ENCODE measurements at places on chromosomes 2 and 18.

- DNase-seq = no peak
Observed at GRCh38 chr2:51158251-51158650, 126.3 kb upstream of the NRXN1 start.

GRCh38 chr2:231593666-231594065, 1.0 kb downstream of the TEX44 start:
- DNase-seq = no peak

DNA sequence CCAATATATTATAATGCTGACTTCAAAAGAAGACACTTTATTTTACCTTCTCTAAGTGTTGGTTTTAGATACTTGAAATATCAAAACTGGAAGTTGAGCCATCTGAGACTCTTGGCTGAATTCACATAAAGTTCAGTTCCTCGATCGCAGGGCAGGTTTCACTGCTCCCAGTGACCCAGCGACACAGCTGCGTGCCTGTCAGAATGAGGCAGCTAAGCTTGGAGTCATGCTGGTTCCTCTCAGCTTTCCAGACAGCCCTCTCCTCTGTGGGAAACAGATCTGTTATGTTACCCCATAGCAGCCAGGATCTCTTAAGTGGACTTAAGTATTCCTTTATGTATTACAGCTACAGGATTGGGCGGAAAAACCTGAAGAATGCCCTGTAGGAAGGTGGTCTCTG, 142.8 kb upstream of the ALPP start:
- DNase-seq = no peak

- no peak for DNase-seq
Observed at GRCh38 chr2:207506426-207506825, 23.3 kb upstream of the CREB1 start.

DNA sequence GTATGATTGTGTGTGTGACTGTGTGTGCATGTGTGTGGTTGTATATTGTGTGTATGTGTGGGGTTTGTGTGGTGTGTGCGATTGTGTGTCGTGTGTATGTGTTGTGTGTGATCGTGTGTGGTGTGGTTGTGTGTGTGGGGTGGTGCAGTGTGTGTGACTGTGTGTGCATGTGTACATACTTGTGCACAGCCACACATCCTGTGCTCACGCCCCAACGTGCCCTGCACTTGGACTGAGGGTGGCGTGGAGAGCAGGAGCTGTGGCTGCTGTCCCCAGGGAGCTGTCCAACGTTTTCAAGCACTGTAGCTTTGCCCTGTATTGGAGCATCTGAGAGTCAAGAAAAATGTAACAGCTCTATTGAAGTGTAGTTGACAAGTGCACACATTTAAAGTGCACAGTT, 243.2 kb upstream of the HDAC4 start:
- no peak for DNase-seq

GRCh38 chr18:80171054-80171872, 62.2 kb downstream of the ADNP2 start:
- no peak for DNase-seq

DNA sequence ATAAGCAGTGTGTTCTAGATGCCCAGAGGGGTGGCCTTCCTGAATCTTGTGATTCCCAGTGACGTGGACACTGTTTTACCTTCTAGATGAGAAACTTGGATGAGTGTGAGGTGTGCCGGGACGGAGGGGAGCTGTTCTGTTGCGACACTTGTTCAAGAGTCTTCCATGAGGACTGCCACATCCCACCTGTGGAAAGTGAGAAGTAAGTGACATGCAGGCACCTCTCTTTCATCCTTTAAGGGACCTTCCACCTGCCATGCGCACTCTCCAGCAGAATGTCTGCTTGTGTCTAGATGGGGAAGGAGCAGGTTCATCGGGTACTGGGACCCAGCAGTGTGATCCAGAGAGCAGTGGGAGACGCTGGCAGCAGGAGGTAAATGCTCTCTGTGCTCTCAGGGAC, 16.0 kb upstream of the SP100 start:
- DNase-seq = no peak

DNA sequence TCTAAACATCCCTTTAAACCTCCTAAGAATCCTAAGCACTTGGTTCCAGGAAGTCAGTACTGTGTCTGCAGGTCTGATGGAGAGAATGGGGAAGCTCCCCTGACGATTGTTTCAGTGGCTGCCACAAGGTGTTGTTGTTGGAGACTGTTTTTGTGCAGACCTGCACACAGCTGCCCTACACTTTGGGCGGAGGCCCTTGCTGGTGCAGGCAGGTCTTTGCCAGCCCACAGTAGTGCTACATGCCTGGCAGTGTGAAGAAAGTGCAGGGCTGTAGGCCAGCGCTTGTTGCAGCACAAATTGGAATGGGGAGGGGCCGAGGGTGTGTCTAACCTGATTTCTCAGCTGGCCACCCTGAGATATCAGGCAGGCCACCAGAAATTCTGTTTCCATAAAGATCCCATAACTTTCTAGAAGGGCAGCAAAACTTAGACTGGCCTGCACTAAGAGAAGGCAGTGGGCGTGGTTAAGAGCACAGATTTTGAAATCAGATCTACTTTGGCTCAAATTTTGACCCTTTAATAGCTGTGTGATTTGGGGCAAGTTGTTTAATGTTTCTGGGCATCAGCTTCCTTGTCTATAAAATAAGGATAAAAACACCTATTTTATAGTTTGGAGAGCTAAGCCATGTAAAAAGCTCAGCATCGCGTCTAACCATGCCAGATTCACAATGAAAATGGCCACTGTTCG, 83.7 kb upstream of the SLC1A4 start:
- DNase-seq = no peak

DNA sequence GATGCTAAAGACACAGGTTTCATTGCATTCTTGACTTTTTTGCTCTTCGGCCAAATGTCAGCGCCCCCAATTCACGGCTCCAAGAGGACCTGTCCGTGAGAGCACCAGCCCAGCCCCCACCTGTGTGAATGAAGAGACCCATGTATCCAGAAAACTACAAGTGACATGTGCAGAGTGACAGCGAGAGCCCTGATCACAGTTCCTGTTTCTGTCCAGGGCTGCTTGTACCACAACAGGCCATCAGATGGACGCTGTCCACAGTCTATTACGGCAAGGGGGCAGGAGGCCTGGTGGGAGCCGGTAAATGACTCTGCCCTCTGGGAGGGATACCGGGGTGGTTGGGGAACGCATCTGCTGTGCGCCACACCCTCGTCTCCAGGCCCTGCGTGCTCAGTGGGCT, 520.9 kb upstream of the ID2 start:
- DNase-seq = no peak

DNA sequence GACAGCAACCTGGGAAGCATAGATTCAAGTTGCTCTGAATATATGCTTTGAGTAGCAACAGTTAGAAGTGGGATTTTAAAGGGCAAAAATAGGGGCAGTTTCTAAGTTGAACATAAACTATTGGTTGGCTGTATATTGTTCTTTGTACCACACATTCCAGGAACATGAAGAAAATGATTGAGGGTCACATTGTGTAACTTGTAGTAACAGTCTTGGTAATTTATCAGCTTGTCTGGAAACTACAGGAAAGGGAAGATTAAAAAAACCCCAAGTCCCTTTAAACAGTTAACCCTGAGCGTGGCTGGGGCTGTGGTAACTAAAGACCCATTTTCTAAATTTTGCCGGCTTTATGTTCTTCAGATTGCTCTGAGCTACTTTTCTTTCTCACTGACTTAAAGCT, 7.4 kb downstream of the PLEKHB2 start:
- no peak for DNase-seq

GRCh38 chr2:236861944-236862343, 223.7 kb upstream of the COPS8 start:
- no peak for DNase-seq

DNA sequence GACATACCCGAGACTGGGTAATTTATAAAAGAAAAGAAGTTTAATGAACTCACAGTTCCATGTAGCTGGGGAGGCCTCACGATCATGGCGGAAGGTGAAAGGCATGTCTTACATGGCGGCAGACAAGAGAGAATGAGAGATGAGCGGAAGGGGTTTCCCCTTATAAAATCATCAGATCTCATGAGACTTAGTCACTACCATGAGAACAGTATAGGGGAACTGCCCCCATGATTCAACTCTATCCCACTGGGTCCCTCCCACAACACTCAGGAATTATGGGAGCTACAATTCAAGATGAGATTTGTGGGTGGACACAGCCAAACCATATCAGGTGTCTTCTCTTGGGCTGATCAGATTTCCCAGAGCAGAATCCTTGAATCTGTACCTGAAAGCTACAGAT, 617.3 kb upstream of the ID2 start:
- no peak for DNase-seq

GRCh38 chr2:30661173-30662107, 145.8 kb downstream of the CAPN13 start:
- no peak for DNase-seq

DNA sequence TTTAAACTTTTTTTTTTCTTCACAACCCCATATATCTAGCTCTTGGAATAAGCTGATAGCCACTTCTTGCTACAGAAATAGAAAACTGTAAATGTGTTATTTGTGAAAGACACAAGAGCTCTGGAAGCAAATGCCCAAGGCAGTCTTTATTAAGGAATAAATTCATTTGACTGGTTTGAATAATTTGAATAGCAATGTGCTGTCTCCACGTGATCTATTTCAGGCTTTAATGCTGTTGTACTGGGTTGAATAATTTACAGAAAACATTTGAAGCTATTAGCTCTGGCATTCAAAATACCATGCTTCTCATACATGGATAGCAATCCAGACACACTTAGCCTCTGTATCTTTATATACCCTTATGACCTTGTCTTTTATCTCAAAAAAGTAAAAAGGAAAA, 366.7 kb upstream of the KCNJ3 start:
- DNase-seq = no peak

DNA sequence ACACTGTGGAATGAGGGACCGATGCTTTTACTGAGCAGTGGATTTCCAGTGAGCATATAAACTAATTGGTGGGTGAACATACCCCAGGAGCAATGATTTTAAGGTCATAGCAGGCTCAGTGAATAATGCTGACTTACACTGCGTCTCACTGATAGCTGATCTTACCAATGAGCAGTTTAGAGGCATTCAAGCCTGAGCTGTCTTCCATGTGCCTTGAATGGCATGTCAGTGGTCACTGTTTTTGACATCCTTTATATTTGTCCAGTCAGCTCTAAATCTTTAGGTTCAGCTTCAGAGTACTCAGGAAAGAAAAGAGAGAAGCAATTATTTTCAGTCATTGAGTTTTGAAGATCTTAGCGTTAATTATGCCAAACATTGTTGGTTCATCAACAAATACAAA, 88.3 kb downstream of the CAMKMT start:
- no peak for DNase-seq

DNA sequence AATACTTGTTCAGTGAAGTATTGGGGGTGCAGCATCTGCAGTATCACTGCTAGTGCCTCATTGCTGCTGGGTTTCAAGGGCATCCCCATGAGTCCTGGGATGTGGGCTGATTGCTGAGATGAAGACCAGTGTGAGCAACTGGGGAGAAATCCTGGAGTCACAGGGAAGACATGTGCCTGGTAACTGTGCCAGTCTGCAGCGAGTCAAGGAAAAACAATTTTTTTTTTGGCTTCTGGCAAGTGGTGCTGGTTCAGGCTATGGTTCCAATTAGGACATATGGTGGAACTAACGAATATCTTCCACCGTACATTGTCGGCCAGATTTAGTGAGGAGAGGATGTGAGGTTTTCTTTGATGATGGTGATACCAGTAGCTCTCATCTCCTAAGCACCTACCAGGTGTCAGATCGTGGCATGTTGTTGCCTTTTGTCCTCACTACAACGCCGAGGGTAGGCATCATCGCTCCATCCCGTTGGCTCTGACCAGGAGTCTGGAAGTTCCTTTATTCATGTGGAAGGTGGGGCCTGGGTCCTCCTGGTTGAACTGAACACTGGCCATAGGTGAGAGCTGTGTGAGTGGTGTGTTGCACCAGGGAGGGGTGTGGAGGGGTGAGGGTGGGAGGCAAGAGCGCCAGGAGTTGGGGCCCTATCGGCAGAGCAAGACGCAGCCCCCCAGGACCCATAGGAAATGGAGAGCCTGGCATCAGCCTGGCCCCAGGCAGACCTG, 118.0 kb upstream of the HS6ST1 start:
- no peak for DNase-seq

GRCh38 chr2:170928036-170928823, 823 bp upstream of the GORASP2 start:
- DNase-seq = no peak

- DNase-seq = no peak
Observed at GRCh38 chr2:106261871-106262321, 67.8 kb upstream of the UXS1 start.

DNA sequence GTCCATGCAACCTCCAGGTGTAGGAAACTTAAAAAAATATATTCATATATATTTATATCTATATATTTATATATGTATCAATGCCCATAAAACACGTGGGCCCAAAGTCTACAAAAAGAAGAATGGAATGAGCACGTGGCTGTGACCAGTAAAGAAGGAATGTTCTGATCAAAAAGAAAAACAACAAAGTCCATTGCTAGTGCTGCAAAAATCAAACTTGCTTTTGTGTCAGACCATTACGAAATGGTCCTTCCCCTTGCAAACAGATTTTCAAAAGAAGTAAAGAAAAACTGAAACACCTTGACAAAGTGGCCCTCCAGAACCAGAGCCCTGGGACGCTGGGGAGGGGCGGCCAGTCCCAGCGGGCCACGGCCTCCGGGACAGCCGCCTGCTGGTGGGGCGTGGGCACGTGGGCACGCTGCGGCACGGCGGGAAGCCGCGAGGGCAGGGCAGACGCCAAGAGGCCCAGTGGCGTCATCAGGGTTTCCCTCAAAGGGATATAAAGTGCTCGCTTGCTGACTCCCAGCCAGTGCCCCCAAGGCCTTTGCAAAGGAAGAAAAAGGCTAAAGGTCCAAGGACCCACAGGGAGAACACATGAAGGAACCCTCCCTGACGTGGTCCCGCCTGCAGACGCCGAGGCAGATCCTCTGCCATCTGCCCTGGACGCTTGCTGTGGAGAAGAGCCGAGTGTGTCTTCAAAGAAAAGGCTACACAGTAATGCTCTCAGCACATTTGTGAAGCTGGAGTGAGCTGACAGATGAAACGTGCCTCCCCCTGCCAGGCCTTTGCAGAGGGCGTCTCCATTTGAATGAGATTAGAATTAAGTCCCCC, 201.8 kb downstream of the TWIST2 start:
- no peak for DNase-seq

GRCh38 chr2:200239216-200239615, 67.3 kb upstream of the SPATS2L start:
- no peak for DNase-seq

- no peak for DNase-seq
Observed at GRCh38 chr2:45946023-45946422, 294.5 kb downstream of the PRKCE start.

- no peak for DNase-seq
Observed at GRCh38 chr2:71700041-71700657, 246.8 kb downstream of the DYSF start.

- DNase-seq = no peak
Observed at GRCh38 chr2:172072706-172073105, 12.6 kb upstream of the DLX1 start.

DNA sequence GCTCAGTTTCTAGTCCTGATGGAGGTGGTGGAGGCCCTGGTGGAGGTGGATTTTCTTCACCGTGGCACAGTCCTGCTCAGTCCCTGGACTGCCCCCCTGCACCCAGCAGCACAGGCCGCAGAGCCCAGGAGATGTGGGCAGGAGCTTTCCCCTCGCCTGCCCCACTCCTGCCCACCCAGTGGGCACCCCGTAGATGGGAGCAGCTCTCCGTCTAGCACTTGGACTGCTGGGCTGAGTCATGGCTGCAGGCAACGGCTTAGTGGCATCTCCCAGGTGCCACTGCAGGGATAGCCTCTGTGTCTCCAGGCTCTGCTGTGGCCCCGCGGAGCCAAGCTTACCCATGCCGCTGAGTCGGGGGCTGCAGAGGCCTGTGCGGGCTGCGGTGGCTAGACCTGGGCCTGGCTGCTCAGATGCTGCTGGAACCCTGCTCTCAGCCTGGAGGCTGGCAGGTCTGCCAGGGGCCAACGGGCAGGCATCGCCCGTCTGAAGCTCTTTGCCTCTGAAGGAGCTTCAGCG, 92.3 kb upstream of the CTDP1 start:
- DNase-seq = no peak
